ENCODE measurements at places on chromosomes 16 and 17. TPM values are rescaled to one million over a fixed set of nuclear protein-coding genes. Genes with fewer than 3 reads are reported as not detected.

CEMP1 gene
- polyA plus RNA-seq, result not detected

DNA sequence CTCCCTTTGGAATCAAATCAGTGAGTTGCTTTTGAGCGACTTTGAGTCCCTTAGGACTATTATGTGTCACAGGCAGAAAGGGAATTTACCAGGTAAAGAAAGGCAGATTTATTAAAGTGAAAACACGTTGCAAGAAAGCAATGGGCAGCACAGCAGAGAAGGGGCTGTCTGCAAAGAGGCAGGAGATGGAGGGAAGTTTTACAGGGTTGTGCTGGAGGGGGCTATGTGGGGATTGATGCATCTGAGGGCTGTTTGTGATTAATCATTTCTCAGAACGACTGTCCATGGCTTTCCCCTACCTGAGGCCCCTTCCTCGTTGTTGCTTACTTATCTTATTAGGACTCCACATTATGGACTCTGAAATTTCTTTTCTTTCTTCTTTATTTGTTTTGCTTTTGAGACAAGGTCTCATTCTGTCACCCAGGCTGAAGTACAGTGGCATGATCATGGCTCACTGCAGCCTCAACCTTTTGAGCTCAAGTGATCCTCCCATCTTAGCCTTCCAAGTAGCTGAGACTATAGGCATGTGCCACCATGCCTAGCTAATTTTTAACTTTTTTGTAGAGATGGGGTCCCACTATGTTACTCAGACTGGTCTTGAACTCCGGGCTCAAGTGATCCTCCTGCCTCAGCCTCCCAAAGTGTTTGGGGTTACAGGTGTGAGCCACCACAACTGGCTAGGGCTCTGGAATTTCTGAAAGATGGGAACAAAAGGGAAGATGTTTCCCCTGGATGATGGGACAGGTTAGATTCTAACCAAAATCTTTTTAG, 5.5 kb downstream of the WWP2 start:
- H3K27ac ChIP-seq, result no peak overlapping the region
- H3K4me3 ChIP-seq, result no peak overlapping the region
- H3K4me1 ChIP-seq, result peaks cover 7% of the 10 kb centered on the region
- no peaks in the 10 kb centered on the region for H3K36me3 ChIP-seq

MYCBPAP gene
- 9.5 TPM for polyA plus RNA-seq

GRCh38 chr17:14161419-14161818, 75.2 kb downstream of the CDRT15 start:
- DNase-seq, result no peak
- no peaks in the 10 kb centered on the region for H3K27me3 ChIP-seq
- no peak overlapping the region for H3K27ac ChIP-seq
- no peaks in the 10 kb centered on the region for H3K36me3 ChIP-seq
